ENCODE measurements at places on chromosomes 6 and 20.

DNA sequence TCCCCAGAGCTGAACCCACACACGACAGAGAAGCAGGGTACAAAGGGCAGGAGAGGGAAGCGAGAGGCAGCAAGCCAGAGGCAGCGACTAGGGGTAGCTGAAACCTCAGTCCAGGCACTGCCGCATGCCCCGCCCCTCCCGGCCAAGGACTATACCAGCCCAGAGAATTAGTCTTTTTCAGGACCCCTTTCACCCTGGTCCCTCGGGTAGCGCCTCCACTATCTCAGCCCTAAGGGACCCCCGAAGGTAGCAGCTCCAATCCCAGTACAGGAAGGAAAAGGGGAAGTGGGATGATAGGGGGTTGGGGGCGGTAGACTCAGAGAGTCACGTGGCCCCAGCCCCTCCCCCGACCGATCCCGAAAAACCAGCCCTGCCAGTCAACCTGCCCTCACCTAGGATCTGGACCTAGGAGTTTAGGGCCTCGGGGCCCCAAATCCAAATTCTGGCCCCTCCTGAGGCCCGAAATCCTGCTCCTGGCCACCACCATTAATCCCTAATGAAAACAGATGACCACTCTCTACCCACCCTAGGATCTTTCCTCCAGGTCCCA, 1.3 kb downstream of the RGL2 start:
- no peak for DNase-seq

DNA sequence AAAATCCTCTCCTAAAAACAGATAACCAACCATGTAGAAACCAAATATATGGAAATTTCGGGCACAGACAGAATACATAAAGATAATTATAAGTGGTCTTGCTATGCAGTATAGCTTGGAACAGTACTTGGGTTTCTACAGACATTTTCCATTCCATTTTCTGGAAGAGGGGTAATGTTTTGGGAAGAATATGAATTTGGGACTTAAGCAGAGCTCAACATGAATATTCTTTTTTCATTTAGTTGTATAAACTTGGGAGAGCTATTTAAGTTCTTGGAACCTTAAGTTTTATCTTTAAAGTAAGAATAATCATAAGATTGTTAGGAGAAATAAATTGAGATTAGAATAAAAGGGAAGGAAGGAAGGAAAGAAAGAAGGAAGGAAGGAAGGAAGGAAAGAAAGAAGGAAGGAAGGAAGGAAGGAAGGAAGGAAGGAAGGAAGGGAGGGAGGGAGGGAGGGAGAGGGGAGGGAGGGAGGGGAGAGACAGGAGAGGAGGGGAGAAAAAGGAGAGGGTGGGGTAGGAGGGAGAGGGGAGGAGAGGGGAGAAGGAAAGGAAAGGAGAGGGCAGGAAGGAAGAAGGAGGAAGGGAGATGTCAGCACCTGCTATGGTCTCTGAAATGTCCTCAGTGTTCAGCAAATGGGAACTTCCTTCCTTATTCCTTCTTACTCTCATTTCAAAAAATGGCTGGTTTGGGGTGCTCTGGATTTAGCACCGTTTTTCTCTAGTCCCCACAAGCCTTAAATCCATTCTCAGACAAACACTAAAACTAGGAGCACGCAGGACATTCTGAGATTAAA, 248.3 kb downstream of the LY86 start:
- DNase-seq, result no peak

DNA sequence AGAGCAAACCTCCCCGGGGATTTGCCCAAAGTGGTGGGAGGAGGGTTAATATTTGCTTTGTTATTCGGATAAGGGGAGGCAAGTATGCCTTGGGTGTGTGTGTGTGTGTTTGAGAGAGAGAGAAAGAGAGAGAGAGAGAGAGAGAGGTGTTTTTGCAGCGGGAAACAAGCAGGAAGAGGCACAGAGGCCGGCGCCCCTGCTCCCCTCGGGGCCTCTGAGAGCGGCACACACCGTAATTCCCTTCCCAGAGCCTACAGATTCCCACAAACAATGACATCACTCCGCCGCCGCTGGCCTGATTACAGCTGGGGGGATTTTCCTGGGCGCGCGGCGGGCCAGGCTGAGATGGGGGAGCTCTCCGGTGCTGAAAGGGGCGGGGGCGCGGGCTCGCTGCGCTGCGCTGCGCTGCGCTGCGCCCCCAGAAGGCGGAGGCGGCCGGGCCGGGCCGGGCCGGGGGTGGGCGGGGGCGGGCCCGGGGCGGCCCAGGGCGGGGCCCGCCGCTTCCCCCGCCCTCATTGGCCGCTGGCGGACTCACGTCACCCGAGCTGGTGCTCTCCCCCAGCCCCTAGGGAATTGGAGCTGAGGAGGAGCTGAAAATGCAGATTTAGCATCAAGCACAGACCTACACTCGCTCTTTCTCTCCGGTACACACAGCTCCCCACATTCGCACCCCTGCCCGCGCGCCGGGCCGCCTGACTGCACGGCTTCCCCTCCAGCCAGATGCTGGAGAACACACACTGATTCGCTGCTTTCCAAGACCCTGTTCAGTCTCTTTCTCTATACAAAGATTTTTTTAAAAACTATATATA, at the start of gene PCSK2:
Gene PCSK2 (plus strand): TSS at position 631 of the 809 bp plus-strand sequence. CDS start 266 bp downstream, outside the sequence.
- DNase-seq, result peak; percentile 79

- peak; percentile 75 for DNase-seq
Measured at GRCh38 chr6:69105288-69105687, 470.2 kb downstream of the ADGRB3 start.

DNA sequence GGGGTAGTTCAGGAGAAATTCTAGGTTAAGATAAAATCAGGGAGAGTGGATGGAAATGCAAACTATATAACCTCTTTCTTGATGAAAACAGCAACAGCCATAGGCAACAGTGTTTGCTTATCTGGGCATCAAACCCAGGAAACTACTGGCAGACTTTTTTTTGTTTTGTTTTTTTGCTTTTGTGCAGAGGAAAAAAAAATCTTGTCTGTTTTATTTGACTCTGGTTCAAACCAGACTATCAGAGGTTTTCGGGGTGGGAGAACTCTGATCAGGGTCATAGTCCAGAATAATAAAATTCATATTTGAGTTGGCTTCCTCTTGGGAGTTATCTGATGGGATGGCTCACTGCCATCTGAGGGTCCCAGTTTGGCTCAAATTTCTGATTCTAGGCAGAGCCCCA, 88.8 kb upstream of the ZNFX1 start:
- no peak for DNase-seq

DNA sequence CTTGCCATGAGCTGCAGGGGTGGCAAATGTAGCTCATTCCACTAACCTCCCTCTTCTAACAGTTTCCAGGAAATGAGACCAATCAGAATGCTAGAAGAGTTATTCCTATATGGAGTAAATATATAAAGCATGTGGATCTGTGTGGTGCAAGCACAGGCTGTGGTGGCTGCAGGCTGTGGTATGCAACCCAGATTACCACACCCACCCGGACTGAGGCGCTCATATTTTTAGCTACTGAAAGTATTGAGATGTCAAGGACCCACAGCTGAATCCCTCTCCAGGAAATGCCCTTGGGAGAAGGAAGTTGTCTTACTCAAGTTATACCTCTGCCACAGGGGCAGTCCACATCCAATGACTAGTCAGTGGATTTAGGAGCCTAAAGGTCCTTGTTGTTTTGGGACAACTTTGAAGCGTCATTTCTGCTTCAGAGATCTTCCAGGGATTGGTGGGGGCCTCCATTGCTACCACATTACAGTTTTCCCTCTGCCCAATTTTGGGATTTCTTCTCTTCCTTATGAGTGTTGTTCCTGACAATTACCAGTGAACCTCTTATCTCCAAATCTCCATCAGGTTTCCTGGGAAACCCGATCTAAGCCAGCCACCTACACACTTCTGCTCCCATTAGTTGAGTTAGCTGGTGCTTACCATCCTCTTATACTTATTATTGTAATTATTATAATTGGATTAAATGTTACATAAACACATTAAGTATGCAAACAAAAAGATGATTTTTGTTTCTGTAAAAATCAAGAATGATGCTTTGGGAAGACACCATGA, 12.1 kb upstream of the REPS1 start:
- no peak for DNase-seq

GRCh38 chr6:129842881-129843409, 18.2 kb downstream of the TMEM244 start:
- no peak for DNase-seq

- no peak for DNase-seq
Measured at GRCh38 chr6:37565267-37566110, 65.8 kb upstream of the CCDC167 start.

DNA sequence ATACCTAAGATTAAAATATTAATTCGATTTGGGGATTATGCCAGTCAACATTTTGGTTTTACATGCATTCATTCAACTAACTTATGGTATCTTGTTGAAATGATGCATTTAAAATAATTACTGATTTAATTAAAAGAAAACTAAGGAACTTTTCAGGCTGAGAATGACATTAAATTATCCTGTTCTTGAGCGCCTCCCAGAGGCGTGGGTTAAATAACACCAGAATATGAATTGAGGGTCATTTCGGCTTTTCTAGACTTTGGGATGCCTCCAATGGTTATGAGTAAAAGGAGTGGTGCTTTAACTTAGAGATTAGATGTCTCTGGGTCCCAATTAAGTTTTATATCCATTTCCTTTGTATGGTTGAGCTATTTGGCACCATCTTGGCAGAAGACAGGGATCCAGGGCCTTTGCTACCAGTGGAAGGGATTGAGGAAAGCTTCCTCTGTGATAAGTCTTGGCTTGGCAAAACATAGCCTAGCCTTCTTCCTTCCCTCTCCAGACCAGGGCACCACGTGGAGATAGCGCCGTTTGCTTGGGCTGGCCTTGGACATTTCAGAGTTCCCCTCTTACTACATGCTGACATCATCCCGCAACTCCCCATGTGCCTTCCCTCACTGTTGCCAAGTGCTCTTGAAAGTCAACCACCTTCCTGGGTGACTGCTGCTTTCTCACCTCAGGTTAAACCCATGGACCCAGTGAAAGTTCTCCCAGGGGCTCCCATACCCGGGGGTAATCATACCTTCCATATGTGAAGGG, 28.7 kb downstream of the GNAS start:
- DNase-seq, result no peak

DNA sequence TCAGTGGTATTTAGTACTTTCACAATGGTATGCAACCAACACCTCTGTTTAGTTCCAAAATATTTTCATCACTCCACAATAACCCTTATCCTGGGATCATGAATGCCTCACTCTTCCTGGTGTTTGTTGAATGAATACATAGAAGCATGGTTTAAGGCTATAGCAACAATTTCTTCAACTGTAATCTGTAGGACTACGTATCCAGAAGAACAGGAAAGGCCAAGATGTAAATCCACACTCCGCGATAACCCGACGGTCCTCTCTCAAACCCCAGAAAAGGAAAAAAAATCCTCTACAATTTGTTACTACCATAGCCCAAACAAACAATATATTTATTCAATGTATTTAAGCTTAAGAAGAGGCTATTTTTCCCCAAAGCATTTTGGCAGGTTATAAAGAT, 141.4 kb upstream of the SALL4 start:
- DNase-seq, result no peak

DNA sequence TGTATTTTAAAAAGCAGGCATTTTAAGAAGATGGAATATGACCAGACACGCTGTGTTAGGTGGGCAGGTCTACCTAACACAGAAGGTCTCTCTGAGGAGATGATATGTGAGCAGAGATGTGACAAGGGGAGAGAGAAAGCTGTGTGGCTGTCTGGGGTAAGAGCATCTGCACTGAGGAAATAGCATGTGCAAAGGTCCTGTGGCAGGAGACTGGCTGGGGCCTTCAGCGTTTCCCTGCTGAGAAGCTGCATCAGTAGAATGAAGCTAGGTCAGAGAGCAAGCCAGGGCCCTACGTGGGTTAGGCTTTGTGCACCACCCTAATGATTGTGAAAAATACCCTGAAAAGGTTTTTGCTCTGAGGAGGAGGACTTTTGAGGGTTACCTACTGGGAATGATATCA, 87.0 kb downstream of the TXNDC5 start:
- no peak for DNase-seq

- no peak for DNase-seq
Measured at GRCh38 chr20:52941808-52942207, 30.4 kb upstream of the TSHZ2 start.

GRCh38 chr20:17818187-17818586, 118.4 kb downstream of the BANF2 start:
- no peak for DNase-seq

- no peak for DNase-seq
Measured at GRCh38 chr6:11411593-11411992, 126.0 kb upstream of the TMEM170B start.

- no peak for DNase-seq
Measured at GRCh38 chr20:11642866-11643265, 274.8 kb upstream of the BTBD3 start.

- no peak for DNase-seq
Measured at GRCh38 chr20:31485450-31486339, 10.6 kb downstream of the REM1 start.

DNA sequence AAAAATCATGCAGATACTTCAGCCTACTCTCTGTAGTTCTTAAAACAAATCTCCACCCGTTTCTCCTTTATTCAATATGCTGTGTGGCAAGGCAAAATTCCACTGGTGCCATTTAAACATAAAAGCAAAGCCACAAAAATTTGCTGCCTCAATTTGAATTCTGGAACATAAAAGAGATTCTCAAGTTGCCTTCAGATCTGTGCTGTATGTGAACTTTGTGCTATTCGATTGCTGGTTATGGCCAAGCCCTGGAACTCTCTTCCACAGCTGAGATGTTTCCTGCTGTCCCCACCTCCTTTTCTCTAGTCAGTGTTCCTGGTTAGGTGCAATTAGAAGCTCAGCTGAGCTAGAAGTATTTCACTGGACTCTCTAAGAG, 395.3 kb upstream of the BTBD3 start:
- no peak for DNase-seq

GRCh38 chr6:54698974-54699373, 147.6 kb upstream of the FAM83B start:
- DNase-seq, result peak; percentile 52

DNA sequence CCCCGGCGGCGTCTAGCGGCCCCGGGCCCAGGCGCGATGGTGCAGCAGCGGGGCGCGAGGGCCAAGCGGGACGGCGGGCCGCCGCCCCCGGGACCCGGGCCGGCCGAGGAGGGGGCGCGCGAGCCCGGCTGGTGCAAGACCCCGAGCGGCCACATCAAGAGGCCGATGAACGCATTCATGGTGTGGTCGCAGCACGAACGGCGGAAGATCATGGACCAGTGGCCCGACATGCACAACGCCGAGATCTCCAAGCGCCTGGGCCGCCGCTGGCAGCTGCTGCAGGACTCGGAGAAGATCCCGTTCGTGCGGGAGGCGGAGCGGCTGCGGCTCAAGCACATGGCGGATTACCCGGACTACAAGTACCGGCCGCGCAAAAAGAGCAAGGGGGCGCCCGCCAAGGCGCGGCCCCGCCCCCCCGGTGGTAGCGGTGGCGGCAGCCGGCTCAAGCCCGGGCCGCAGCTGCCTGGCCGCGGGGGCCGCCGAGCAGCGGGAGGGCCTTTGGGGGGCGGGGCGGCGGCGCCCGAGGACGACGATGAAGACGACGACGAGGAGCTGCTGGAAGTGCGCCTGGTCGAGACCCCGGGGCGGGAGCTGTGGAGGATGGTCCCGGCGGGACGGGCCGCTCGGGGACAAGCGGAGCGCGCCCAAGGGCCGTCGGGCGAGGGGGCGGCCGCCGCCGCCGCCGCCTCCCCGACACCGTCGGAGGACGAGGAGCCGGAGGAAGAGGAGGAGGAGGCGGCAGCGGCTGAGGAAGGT, 715 bp downstream of the SOX12 start:
- peak; percentile 57 for DNase-seq

- no peak for DNase-seq
Measured at GRCh38 chr20:32444474-32445220, 86.5 kb downstream of the ASXL1 start.
